Tracheal epithelial cell (primary cell): ENCODE measurements at places on chromosomes 1 and 21. TPM values are rescaled to one million over a fixed set of nuclear protein-coding genes. Genes with fewer than 3 reads are reported as not detected.

The LEPR gene
- 22.4 and 31.5 TPM in 2 replicates for total RNA-seq

The PAPPA2 gene
- total RNA-seq, result 3.6 and 14.1 TPM in 2 replicates

The SLAMF9 gene
- total RNA-seq, result 5.5 and 12.1 TPM in 2 replicates

The CD160 gene
- under 0.01 TPM in 1 of 2 replicates, not detected in the other for total RNA-seq

The ARMH1 gene
- 1.1 TPM in 1 of 2 replicates, not detected in the other for total RNA-seq

The HAX1 gene
- total RNA-seq, result 157 and 191 TPM in 2 replicates
